ENCODE measurements at places on chromosomes 2 and 18.
A peak's percentile ranks its signal among the peaks of the same experiment; 100 is the strongest.

DNA sequence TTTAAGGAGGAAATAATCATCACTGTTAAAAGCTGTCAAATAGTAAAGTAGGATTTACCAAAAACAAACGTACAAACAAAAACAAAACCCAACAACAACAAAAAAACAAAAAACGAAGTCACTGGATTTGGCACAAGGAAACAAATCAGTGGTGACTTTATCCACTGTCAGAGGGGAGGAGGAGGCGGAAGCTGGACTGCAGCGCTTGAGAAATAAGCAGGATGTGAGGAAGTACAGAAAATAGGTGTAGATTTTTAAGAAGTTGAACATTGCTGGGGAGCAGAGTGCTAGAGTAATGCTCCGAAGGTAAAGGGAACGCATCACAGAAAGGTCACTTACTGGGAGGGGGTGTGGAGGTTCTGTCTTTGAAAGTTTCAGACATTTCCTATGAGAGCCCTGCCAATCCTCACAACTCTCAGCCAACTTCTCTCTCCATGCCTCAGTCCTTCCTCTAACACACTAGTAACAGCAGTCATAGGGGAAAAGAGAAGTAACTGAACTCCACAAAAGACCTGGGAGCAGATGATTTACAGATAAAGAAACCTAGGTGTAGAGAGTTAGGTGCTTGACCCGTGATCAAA is 220.2 kb upstream of the SMAD7 start:
- DNase-seq = no peak

- DNase-seq = no peak
These were observed 793 bp downstream of the CNRIP1 start for GRCh38 chr2:68318914-68319397.

DNA sequence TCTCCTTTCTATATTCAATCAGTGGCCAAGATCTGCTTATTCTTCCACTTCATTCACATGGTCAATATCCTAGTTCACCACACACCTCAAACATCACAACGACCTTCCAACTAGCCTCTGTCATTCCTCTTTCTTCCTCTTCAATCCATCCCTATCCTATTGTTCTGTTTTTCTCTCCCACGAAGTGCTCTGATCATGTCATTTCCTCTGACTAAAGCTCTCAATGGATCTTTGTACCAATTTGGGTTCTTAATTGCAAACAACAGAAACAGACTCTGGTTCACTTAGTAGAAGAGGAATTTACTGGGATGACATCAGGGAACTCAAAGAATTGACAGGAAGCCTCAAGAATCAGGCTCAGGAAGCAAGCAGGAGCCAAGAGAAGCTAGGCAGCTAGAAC is 23.5 kb downstream of the WNT10A start:
- no peak for DNase-seq

- no peak for DNase-seq
These were observed 63.5 kb downstream of the PLA2R1 start for GRCh38 chr2:159998961-159999360.

GRCh38 chr2:102060047-102060446 is 68.3 kb downstream of the IL1R2 start:
- DNase-seq = no peak

DNA sequence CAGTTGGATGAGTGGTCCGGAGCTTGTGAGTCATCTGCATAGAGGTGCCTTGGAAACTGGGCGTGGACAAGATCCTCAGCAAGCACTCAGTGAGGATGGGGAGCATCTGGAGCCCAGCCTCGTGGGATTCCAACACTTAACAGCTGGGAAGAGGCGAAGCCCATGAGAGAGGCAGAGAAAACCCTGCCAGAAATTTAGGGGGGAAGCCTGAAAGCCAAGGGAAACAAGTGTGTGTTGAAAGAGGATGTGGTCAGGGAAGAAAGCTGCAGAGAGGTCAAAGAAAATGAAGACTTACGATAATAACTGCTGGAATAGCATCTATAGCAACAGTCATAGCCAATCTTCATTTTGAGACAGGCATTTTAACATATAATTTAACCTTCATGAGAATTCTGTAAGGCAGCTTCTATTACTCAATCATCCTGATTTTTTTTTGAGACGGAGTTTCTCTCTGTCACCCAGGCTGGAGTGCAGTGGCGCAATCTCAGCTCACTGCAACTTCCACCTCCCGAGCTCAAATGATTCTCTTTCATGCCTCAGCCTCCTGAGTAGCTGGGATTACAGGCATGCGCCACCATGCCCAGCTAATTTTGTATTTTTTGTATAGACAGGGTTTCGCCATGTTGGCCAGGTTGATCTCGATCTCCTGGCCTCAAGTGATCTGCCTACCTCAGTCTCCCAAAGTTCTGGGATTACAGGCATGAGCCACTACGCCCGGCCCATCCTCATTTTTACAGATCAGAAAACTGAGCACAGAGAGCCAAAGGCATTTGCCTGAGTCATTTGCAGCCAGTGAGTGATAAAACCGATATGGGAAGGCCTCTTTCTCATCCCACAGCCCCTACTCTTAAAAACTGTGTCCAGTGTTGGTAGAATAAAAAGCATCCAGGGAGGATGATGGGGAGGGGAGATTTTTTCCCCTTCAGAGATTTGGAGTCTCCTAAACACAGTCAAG is 214.4 kb upstream of the EPAS1 start:
- DNase-seq = no peak

- DNase-seq = no peak
These were observed 11.8 kb upstream of the PROC start for GRCh38 chr2:127406454-127406853.

DNA sequence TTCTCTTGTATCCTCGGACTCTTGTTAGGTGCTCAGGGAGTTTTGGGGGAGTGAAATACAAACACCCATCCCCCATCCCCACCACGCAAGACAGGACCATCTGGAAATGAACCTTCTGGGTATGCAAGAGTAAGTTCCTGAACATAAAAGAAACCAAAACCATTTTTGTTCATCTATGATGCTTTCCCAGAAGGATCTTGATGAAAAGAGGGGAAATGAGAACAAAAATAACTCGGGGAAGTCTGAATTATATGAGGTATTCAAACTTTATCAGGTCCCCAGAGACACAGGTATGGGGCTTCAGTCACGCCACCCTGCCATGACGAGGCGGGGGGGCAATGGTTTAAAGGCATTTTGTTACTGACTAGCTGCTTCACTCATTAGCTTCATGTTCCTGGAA is 68.6 kb upstream of the DNMT3A start:
- no peak for DNase-seq

- DNase-seq = no peak
These were observed 69.9 kb upstream of the MCFD2 start for GRCh38 chr2:46985512-46985911.

- DNase-seq = no peak
These were observed 33.5 kb upstream of the CERS6 start for GRCh38 chr2:168422584-168422983.

DNA sequence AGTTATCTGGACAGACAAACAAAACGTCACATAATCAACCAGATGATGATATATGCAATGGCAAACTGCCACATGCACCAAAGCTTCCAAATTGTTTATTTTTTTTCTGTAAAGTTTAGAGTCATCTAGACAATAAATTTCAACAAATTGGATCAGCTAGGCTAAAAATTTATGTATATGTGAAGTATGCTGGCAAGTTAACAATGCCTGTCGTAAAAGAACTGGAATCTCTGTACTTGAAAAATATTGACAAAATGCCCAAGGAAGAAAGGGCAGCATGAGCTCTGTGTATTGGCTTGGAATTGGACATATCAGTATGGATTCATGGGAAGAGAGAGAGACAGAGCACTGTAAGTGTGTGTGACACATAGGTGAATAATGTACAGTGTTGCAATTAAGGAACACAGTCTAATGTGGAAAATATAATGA is 309.8 kb downstream of the ERBB4 start:
- DNase-seq = no peak

GRCh38 chr2:111704246-111704645 is 179.7 kb downstream of the ANAPC1 start:
- no peak for DNase-seq

DNA sequence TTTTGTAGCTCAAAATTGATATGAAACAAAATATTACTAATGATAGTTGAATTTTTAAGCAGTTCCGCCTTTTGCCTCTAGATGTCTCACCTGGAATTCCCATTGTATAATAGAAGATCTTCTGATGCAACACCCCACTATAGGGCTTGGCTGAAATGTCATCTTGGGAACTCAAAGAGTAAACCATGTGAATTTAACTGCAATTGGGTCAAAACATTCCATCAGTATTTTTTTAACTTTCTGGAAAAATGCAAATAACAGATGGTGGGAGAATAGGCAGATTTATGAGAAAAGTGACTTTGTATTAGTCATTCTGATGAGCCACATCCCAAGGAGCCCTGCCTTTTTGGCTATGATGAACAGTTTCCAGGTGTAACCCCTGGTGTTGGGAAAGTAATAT is 489.9 kb downstream of the NYAP2 start:
- peak; percentile 4 for DNase-seq

GRCh38 chr18:13625355-13625754 is 101.0 kb downstream of the FAM210A start:
- DNase-seq = no peak

- no peak for DNase-seq
These were observed 26.0 kb upstream of the FOSL2 start for GRCh38 chr2:28366496-28367282.

DNA sequence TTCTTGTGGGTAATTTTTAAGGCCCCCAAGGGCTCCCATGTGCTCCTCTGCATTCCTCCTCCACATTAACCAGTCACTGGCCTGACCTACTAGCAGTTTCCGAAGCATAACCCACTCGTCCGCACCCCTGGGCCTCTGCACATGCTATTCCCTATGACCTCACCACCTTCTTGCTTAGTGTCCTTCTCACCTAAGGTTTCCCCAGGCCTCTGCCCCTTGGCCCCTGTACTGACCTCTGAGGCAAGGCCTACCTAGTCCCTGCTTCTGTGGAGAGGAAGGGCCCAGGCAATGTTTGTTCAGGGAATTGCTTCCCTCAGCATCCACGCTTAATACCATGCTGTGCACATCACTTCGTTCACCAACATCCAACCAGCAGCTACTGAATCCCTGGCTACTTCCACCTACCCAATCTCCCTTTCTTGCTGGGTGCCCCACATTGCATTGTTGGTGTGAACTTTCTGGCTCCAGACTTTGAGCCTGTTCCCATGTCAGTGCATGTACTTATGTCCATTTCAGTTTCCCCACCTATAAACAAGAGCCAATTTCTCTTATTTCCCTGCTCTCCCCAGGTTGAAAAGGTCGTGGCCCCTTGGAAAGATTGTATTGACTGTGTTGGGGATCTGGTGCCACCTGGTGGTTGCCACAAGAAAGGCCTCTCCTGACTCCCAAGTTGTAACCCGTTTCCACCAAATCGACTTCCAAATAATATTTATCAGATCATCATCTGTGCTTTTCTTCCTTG is 19.2 kb upstream of the TMEM177 start:
- peak; percentile 40 for DNase-seq

GRCh38 chr2:9288681-9289338 is 82.2 kb downstream of the ASAP2 start:
- DNase-seq = no peak

- peak; percentile 15 for DNase-seq
These were observed 286.8 kb upstream of the HNMT start for GRCh38 chr2:137677466-137677865.

- no peak for DNase-seq
These were observed 399.7 kb downstream of the MTX2 start for GRCh38 chr2:176668912-176669311.

GRCh38 chr18:32771169-32771751 is 1.6 kb downstream of the KLHL14 start:
- peak; percentile 56 for DNase-seq

- peak; percentile 9 for DNase-seq
These were observed 8.2 kb upstream of the SMARCAL1 start for GRCh38 chr2:216404010-216404618.

DNA sequence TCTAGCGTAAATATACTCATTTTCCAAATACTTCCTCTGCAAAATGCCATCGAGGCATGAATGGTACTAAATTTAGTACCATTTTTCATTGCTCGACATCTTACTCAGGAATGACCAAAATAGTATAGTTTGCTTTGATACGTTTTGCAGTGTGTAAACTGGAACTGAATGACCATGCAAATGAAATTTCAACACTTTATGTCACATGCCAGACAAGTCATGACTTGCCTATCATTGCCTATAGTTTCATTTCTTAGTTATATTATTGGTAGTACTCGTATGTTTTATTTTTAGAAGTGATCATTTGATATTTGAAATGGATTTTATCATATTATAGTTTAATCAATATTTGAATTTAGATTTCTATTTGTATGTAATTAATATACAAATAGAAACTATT is 9.1 kb downstream of the MSTN start:
- no peak for DNase-seq

GRCh38 chr2:200687922-200688920 is 102.4 kb downstream of the AOX1 start:
- DNase-seq = no peak

GRCh38 chr2:176555781-176556180 is 286.5 kb downstream of the MTX2 start:
- no peak for DNase-seq

DNA sequence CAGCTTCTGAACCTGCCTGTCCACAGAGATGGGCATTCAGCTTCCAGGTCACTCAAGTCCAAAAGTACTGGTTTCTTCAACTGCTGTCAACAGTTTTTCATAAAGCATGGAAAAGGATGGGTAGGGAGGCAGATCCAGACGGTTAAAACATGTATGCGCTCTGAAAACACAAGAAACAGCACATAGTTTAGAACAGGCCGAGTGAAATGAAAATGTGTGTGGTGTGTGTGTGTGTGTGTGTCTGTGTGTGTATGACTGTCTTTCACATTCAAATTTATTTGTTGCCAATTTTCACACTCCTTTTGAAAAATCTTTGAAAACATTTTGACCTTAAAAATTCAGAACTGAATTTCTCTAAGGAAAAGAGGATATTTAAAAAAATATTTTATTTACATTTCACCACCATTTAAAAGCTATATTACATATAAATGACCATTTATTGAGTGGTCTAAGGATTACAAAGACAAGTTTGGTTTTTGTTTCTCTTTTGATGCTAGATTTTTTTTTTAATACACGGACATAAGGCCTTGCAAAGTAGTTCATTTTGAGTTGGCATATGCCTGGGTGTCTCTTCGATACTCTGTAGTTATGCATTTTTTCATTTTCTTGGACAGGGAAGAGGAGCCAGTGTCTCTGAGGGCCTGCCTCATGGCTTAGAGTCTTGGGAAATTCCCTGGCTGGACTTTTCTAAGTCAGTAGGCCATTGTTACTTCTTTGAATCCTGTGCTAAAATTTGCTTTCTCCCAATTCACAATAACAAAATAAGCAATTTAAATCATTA is 30.0 kb upstream of the STK17B start:
- no peak for DNase-seq

DNA sequence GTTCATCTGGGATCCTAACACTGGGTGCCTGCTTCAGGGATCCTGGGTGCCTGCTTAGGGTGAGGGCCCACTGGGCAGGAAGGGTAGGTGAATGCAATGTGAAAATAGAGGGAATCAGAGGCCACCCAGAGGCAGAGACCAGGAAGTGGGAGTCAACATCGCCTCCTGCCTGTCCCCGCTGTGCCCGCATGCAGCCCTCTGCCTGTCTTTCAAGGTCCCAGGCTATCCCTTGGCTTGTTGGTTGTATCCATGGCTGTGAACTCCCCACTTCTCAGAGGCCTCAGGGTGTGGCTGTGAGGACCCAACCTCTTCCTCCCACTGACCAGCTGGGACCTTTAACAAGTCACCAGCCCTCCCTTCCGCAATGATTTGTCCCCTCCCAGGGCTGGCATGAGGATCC is 26.5 kb downstream of the PSD4 start:
- DNase-seq = no peak

GRCh38 chr18:11095674-11096293 is 53.6 kb downstream of the PIEZO2 start:
- no peak for DNase-seq

GRCh38 chr2:151097895-151098294 is 163.8 kb downstream of the RBM43 start:
- no peak for DNase-seq

GRCh38 chr2:120896901-120897300 is 161.2 kb downstream of the GLI2 start:
- no peak for DNase-seq
